ENCODE measurements at places on chromosomes 6 and 20.

DNA sequence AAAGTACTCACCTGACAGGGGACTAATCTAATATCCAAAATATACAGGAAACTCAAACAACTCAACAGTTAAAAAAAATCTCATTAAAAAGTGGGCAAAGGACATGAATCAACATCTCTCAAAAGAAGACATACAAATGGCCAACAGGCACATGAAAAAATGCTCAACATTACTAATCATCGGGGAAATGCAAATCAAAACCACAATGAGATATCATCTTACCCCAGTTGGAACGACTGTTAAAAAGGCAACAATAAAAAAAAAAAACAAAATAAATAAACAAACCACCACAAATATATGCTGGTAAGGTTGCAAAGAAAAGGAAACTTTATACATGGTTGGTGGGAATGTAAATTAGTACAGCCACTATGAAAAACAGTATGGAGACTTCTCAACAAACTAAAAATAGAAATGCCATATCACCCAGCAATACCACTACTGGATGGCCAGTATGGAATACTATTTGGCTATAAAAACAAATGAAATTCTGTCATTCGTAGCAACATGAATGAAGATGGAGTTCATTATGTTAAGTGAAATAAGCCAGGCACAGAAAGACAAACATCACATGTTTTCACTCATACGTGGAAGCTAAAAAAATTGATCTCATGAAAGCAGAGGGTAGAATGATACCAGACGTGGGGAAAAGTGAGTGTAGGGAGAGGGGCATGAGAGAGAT is 6.6 kb downstream of the SIRPB2 start:
- DNase-seq: no peak

GRCh38 chr6:52570291-52570700 is 6.6 kb downstream of the TRAM2 start:
- DNase-seq: no peak

GRCh38 chr6:156283091-156283490 is 494.1 kb upstream of the ARID1B start:
- no peak for DNase-seq

DNA sequence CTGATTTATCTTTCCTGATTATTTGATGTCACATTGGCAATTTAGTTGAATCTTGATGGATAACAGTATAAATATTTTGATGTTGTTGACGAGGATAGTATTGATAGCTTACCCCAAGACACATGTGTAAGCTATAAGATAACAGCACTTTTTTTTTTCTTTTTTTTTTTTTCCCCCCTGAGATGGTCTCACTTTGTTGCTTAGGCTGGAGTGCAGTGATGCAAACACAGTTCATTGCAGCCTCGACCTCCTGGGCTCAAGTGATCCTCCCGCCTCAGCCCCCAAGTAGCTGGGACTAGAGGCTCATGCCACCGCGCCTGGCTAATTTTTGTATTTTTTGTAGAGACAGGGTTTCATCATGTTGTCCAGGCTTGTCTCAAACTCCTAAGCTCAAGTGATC is 21.8 kb downstream of the MYO6 start:
- DNase-seq: no peak

GRCh38 chr20:52269321-52269720 is 77.7 kb upstream of the ZFP64 start:
- no peak for DNase-seq

DNA sequence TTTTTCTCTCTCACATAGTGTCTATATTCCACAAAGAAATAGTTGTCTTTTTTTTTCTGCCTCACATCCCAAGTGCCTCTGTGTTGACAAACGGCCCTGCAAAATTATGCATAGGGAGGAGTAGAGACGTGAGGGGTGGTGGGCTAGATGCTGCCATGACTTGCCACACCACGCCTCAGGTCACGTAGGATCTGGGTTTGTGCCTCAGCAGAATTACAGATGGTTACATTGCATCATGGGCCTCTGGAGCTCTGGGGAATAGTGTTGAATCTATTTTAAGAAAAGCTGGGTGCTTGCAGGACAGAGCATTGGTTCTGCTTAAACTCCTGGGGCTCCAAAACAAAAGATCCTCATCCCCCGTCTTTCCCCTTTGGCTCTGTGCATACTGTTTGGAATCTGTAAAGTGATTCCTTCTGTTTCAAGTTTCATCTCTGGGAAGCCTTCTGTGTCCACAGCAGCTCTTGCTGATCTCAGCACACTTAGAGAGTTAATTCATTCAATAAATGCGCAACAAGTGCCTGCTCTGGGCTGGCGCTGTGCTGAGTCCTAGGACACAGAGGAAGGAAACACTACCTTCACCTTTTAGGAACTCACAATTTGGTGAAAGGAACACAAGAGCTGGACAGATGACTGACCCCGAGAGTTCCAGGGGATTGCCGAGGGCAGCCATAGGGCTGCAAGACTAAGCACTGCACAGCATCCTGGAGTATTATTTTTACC is 2.4 kb downstream of the FANCE start:
- no peak for DNase-seq

All from stimulated activated CD8-positive, alpha-beta memory T cell treated with anti-CD3 and anti-CD28 coated beads, Interleukin-15, amount 100 ng/mL, for 1 hour (primary cell).